ENCODE measurements at places on chromosomes 7 and 10.

- no peak for DNase-seq
Measured at GRCh38 chr7:140398821-140399220, 491 bp upstream of the SLC37A3 start.

- DNase-seq = no peak
Measured at GRCh38 chr7:100626055-100626454, 13.7 kb downstream of the MOSPD3 start.

DNA sequence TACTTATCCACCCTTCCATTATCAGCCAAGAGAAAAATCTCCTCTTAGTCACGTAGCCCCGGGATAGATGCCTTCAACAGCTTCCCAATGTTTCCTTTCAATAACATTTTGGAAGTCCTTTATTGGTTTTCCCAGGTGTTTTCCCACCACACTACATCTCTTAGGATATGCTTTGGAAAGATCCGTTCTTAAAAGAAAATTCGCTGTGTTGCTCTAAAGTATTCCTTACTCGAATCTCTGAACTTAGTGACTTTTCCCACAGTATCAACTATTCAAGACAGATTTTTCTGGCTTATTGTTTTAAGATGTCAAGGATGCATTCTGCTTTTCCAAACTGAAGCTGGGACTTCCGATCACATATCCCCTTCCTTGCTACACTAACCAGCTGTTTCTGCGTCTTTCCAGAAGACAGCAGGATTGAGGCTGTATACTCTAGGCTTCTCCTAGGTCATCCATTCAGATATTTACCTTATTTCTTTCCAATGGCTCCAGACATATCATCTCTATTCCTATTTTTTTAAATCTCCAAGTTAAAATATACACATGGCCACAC is 36.5 kb upstream of the SVIL start:
- DNase-seq = no peak

DNA sequence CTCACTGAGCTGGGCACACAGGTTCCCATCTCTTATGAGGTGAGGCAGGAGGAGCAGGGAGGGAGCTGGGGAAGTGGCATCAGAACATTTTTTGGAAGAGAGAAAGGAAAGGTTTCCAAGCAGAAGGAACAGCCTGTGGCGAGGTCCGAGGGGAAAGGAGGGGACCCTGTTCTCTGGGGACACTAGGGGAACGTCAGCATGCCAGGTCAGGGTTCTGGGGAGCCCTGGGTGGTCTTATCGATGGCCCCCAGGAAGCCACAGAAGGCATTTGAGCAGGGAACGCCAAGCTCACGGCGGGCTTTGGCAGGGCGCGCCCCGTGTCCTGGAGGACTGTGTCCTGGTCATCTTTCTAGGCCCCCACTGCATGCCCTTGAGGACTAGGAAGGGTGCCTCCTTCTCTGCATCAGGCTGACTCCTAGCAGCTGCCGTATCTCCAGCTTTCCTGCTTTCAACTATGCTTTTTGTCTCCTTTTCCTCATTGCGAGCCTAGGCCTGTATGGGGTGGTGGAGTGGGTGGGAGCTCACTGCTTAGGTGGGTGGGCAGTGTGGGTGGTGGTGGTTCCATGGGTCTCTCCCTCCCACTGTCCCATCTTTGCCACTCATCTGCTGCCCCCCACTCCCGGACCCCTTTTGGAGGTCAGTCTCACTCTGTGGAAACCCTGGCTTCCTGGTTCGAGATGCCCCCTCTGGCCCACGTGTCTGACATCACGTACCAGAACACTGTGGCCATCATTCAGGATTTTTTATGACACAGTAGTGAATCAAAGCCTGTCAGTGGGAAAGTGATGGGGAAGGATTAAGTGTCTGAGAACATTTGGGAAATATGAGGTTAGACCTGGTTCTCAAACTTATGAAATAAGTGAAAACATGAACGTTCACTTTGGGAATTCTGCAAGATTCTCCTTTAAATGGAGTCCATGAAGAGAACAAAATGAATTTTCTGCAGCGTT is 89.1 kb downstream of the CUX1 start:
- peak; percentile 76 for DNase-seq

DNA sequence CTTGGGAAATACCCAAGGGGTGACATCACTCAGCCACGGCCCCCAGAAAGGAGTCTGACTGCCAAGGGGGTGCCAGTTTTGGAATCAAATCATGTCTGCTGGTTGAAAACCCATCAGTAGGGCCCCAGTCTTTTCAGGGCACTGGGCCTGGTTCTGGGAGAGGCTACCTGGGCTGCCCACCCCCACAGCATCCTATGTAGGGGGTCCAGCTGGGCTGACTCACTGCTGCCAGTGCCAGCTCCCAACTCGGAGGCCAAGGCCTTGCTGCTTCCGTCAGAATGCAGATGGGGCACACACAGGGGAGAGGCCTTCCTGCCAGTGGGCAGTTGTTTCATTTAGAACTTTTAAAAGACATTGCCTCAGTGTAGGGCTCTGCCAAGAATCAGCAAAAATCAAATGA is 39.5 kb upstream of the DMBT1 start:
- DNase-seq = no peak

DNA sequence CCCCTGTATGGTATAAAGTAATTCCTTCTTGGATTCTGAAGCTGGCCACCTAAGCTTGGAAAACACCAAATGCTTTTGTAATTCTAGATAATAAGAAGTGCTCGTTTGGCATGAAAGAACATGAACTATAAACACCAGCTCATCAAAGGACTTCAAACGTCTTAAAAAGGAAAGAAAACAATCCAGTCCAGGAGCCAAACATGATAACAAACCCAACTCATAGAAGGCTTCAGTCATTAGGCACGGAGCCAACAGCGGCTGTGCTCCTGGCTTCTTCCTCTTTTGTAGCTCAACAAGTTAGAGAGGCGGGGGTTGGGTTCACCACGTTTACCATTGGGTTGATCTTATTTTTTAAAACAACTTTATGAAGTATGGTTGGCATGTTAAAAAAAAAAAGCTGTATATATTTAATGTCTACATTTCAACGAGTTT is 56.4 kb upstream of the ECHDC3 start:
- peak; percentile 82 for DNase-seq
